SW480 (cell line): ENCODE measurements at places on chromosomes 7 and 10.

DNA sequence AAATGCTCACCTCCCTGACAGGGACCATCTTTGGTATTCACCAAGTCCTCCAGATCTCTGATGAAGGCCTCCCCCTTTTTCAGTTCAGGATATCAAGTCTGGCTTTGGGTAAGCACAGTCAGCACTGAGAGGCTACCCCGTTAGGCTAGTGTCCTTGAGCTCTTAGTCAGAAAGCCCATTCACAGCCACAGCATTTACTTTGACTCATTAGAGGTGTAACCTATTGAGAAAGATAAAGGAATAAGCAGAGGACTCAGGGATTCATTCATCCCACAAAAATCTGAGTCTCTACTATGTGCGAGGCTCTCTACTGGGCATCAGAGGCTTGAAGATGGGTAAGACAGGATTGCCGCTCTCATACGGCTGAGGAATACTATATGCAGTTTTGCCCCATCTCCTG, 14.0 kb upstream of the RAMP3 start:
- no peak for DNase-seq

DNA sequence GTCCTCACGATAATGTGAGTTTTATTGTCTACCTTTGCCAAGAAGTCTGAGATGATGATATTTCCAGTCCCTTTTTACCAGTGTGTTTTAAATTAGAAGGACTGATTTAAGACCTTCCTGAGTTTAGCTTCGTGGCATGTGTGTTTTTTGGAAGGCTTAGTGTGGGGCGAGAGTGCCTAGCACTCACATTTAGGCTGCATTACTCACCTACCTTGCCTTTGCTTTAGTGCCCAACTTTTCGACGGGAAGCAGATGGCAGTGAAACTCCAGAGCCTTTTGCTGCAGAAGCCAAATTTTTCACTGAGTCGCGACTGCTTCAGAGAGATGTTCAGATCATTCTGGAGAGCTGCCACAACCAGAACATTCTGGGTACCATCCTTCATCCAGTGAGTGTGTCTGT, 50.9 kb downstream of the SND1 start:
- DNase-seq: no peak

DNA sequence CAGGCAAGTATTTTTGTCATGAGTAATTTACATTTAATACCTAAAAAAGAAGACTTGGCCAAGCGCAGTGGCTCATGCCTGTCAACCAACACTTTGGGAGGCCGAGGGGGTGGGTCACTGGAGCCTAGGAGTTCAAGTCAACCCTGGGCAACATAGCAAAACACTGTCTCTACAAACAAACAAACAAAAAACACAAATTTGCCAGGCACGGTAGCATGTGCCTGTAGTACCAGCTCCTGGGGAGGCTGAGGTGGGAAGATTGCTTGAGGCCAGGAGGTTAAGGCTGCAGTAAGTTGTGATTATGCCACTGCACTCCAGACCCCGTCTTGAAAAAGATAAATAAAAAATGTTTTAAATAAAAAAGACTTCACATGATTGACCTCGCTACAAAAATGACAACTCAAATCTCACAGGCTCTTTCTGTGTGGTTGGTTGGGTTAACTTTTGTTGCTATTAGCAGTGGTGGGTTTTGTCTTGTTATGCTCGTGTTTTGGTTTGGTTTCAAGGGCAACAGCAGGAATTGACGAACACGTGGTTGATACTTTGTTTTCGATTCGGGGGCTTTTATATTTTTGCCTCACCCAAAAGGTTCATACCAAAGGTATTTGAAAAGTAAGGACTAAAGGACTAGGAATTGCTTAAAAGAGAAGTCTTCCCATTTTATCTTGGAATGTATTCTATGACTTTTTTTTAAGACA, 227.2 kb upstream of the MKLN1 start:
- DNase-seq: no peak

GRCh38 chr10:99532687-99533495, at the start of gene NKX2-3:
TSS of gene NKX2-3 (plus strand) at chr10:99532942. CDS start at chr10:99533132, 190 bp downstream.
- DNase-seq: peak; percentile 42

DNA sequence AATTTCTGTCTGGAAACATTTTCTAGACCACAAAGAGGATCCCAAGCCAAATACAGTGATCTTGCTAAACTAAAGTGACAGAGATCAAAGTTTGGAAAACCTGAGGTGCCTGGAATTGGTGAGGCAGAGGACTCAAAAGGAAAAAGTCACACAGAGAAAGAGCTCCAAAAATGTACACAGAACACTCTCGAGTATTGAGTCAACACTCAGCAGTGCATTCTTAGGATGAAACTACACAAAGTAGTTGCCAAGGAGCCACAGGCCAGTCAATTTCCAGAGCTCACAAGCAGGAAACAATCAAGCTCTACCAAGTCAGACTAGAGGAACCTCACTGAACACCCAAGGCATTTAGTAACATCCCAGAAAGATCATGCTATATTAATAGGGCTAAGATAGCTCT, 61.3 kb downstream of the MICU1 start:
- no peak for DNase-seq
